Cardiac muscle cell (in vitro differentiated cells and primary cell): ENCODE measurements at places on chromosomes 7 and 10.

- no peaks in the 10 kb centered on the region for H3K27me3 ChIP-seq
- H3K4me1 ChIP-seq: no peaks in the 10 kb centered on the region
- no peak overlapping the region for H3K27ac ChIP-seq
These were observed 14.2 kb downstream of the CCSER2 start for GRCh38 chr10:84342584-84342983.

DNA sequence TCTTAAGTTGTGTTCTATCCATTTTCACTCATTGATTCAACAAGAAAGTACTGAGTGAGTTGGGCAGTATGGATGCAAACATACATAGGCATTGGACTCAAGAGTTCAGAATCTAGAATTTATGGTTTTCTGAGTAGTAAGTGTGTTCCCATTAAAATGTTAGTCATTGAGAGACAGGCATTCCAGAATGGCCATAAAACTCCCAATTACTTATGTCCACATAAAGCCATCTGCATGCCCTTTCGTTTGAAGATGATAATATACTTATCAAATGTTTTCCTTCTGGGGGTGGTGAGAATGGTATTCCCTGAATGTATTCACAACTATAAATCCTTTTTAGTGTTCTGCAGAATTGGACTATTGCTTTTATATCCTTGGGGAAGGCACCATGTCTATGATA, 131.6 kb downstream of the CD36 start:
- H3K36me3 ChIP-seq: no peaks in the 10 kb centered on the region
- no peak for DNase-seq
- H3K27ac ChIP-seq: no peak overlapping the region
- no peak overlapping the region for H3K4me3 ChIP-seq
- H3K27me3 ChIP-seq: no peaks in the 10 kb centered on the region

GRCh38 chr10:32388258-32389027, 41.5 kb upstream of the EPC1 start:
- no peaks in the 10 kb centered on the region for H3K27me3 ChIP-seq
- H3K36me3 ChIP-seq: no peaks in the 10 kb centered on the region
- H3K4me1 ChIP-seq: no peaks in the 10 kb centered on the region
- no peak overlapping the region for H3K4me3 ChIP-seq
- DNase-seq: no peak

GRCh38 chr7:14501436-14501835, 401.1 kb downstream of the DGKB start:
- H3K4me3 ChIP-seq: no peak overlapping the region
- H3K36me3 ChIP-seq: no peaks in the 10 kb centered on the region
- no peak for DNase-seq
- H3K27me3 ChIP-seq: peaks cover 7% of the 10 kb centered on the region

GRCh38 chr10:129104266-129105045, 362.6 kb upstream of the MGMT start:
- H3K4me1 ChIP-seq: no peaks in the 10 kb centered on the region
- H3K36me3 ChIP-seq: no peaks in the 10 kb centered on the region
- no peak overlapping the region for H3K27ac ChIP-seq
- no peak overlapping the region for H3K4me3 ChIP-seq
- H3K27me3 ChIP-seq: no peaks in the 10 kb centered on the region

DNA sequence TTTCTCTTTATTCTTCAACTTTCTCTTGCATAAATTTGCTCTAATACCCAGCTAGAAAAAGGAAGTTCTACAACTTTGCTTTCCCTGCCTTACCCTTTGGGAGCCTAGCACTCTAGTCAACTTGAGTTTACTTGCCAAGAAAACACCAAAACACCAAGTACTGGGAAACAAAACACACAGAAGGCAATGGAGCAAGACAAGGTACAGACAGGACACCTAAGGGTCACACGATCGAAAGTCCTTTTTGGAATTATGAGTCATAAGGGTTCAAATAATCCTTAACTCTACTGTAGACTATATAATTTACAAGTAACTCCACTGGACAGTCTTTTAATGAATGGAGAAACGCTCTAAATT, 42.6 kb upstream of the ANAPC16 start:
- H3K27me3 ChIP-seq: no peaks in the 10 kb centered on the region
- no peak overlapping the region for H3K27ac ChIP-seq
- H3K4me3 ChIP-seq: no peak overlapping the region
- no peak for DNase-seq
- H3K36me3 ChIP-seq: no peaks in the 10 kb centered on the region
- peaks cover 57% of the 10 kb centered on the region for H3K4me1 ChIP-seq

- no peak overlapping the region for H3K27ac ChIP-seq
- no peaks in the 10 kb centered on the region for H3K36me3 ChIP-seq
- H3K4me1 ChIP-seq: no peaks in the 10 kb centered on the region
- DNase-seq: no peak
These were observed 25.0 kb downstream of the C10orf105 start for GRCh38 chr10:71694567-71694968.
